ENCODE measurements at places on chromosomes 7 and 10.

DNA sequence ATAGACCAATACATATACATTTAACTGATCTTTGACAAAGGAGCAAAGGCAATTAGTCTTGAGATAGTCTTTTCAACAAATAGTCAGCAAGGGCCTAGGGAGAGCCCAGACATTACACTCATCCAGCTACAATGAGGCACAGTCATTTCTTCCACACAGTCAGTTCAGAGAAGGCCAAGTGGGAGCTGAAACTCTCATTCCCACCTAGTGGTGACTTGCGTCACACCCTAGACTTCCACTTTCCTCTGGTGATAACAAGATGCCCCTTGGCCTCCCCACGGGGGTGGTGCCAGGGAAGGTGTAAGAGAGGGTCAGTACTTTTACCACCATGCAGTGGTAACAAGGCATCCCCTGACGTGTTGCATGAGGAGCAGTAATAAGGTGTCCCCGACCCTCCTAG lies 8.0 kb downstream of the FRMPD2 start:
- DNase-seq = no peak

DNA sequence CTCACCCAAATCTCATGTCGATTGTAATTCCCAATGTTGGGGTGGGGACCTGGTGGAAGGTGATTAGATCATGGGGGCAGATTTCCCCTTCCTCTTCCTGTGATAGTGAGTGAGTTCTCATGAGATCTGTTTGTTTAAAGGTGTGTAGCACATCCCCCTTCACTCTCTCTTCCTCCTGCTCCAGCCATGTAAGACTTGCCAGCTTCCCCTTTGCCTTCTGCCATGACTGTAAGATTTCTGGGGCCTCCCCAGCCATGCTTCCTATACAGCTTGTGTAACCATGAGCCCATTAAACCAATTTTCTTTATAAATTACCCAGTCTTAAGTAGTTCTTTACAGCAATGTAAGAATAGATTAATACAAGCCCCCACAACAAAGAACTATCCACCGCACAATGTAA lies 109.9 kb upstream of the JAZF1 start:
- no peak for DNase-seq

- DNase-seq = no peak
Measured at GRCh38 chr7:117211614-117212013, 111.2 kb downstream of the WNT2 start.

- DNase-seq = no peak
Measured at GRCh38 chr10:86191686-86192085, 174.9 kb downstream of the GRID1 start.

DNA sequence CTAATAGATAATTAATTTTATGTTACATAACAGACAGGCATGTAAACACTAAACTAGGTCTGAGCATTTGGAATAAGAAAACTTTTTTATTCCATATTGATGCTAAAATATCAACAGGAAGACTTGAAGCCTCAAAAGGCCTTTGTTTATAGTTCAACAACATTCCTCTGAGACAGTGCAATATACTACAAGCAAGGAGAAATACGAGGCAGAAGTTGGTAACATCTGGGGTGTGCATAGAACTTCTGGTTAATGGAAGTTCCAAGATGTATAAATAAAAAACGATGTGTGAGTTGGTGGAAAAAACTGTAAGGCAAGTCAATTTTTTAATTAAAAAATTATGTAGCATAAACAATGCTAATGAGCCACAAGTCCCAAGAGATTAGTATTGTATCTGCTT lies 139.6 kb downstream of the SKAP2 start:
- no peak for DNase-seq

- no peak for DNase-seq
Measured at GRCh38 chr10:132520177-132520811, 17.3 kb upstream of the INPP5A start.

GRCh38 chr10:122113161-122113944 lies 124.4 kb downstream of the TACC2 start:
- no peak for DNase-seq

DNA sequence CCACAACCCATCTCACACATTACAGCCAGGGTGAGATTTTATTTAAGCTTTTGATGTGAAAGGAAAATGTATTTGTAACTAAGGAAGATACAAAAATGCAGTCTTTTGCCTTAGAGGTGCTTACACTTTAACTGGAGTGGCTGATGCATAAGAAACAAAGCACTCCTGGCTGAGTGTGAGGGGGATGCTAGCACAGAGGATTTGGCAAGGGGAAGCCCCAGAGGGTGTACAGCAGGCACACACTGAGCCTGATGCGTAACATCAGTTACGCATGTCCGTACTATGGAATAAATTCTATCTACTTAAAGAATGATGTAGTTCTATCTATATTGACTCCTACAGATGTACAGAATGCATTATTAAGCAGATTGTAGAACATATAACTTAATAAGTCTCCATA lies 17.8 kb downstream of the GIMAP8 start:
- no peak for DNase-seq

- no peak for DNase-seq
Measured at GRCh38 chr10:24237801-24238395, 29.0 kb downstream of the KIAA1217 start.

DNA sequence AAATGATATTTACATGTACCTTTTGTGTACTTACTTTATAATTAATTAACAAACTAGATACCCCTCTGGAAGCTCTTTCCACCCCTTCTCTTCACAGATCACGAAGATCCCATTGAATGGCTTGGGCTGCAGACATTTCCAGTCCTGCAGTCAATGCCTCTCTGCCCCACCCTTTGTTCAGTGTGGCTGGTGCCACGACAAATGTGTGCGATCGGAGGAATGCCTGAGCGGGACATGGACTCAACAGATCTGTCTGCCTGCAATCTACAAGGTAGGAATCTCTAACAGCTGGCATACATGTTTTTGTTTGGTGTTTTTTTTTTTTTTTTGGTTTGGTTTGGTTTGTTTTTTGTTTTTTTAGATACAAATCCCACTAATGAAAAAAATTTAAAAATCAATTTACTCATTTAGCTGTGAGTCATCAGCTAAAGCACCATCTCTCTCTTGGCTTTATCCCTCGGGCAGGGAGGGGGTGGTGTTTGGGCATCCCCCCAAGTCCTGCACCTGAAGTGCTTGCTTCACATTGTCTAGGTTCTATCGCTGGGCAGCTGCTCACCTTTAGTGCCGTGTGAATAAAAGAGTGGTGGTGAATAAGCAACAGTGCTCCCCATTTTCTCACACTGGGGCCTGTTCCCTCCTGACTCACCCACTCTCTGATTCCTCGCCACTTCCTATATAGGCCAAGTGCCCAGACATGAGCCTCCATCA lies 68.9 kb downstream of the MET start:
- no peak for DNase-seq

GRCh38 chr7:114973147-114973546 lies 51.3 kb downstream of the MDFIC start:
- no peak for DNase-seq

DNA sequence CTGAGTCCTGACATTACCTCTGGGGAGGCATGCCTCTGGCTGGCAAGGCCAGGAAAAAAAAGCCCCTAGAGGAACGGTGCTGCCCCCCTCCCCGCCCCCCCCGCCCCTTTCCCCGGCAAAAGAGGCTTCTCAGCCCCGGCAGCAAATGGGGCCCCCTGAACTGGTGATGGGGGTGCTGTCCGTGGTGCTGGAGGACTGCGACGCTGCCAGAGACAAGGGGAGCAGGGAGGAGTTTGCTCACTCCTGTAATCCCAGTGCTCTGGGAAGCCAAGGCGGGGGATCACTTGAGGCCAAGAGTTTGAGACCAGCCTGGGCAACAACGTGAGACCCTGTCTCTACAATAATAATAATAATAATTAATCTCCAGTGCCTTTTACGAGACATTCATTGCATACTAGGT lies 23.7 kb downstream of the SRRM3 start:
- DNase-seq = no peak

DNA sequence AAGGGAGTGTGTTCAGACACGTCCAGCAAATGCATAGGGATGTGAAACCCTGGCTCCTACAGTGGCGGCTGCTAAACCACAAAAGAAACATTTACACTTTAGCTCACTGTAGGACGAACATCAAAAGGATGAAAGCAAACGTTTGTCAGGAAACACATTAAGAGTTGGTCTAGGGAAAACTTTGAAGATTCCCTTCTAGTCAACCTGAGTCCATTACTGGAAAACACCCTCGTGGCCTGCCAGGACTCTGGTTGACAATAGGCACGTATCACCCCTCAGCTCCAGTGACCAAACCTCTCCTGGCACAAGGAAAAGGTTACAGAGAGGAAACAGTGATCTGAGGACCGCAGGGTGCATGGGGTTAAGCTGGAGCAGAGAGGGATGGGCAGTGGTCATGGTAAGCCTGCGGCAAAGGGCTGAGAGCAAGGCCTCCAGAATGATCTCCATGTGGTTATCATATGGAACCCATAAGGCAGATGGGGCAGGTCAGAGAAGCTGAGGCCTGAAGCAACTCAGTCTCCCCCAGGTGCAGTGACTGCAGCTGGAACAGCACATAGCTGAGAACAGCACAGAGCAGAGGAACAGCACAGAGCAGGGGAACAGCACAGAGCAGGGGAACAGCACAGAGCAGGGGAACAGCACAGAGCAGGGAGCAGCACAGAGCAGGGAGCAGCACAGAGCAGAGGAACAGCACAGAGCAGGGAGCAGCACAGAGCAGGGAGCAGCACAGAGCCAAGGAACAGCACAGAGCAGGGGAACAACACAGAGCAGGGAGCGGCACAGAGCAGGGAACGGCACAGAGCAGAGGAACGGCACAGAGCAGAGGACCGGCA lies 49.9 kb downstream of the CHST15 start:
- DNase-seq = no peak

DNA sequence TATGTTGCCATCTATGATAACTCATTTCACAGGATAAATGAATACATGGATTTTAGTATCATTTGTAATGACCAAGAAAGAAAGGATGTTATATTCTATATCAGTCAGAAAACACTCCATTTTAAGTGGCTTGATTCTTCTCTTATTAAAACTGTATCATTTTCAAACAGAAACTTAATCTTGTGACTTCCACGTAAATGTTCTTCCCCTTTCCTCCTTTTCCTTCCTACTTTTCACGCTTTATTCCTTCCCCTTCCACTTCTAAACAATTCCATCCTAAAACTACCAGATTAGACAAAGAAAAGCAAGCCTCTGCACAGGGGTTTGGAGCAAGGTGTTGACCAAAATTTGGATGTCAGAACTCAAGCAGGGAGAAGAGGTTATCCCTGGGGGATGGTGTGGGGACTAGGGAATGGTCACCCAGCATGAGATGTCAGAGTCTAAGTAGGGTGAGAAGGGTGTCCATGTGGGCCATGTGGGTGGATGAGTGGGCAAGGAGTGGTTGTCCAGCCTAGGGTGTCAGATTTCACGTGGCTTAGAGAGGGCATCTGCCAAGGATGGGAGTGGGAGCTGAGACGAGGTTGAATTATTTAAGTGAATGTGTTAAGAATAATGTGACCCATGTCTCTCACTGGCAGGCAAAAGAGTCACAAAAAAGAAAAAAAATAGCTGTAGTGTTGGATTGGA lies 5.0 kb upstream of the GSAP start:
- no peak for DNase-seq

- DNase-seq = no peak
Measured at GRCh38 chr10:52357971-52358370, 43.9 kb downstream of the DKK1 start.

- DNase-seq = no peak
Measured at GRCh38 chr10:21174715-21175495, 277.8 kb upstream of the NEBL start.

- DNase-seq = no peak
Measured at GRCh38 chr10:80612261-80612660, 74.6 kb downstream of the SH2D4B start.

GRCh38 chr7:44639671-44640321 lies 33.4 kb downstream of the OGDH start:
- DNase-seq = no peak

DNA sequence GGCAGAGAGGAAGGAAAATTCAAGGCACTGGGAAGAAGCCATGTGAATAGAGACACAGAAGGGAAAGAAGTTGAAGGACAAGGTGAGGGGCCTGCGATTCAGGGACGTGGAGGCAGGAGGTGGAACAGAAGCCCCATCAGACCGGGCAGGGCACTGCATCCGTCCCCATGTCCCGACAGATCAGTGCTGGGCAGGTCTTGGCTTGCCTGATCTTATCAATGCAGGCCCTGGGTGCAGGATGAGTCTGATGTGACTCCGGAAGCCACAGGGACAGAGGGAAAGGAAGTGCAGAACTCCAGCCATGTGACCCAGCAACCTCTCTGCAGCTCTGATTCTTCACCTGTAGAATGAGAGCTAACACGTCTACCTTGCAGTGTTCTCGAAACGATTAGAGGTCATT lies 136.2 kb upstream of the CTBP2 start:
- no peak for DNase-seq

GRCh38 chr10:73478636-73479035 lies 17.2 kb downstream of the PPP3CB start:
- DNase-seq = no peak

- DNase-seq = no peak
Measured at GRCh38 chr7:44242091-44242490, 41.3 kb downstream of the YKT6 start.

DNA sequence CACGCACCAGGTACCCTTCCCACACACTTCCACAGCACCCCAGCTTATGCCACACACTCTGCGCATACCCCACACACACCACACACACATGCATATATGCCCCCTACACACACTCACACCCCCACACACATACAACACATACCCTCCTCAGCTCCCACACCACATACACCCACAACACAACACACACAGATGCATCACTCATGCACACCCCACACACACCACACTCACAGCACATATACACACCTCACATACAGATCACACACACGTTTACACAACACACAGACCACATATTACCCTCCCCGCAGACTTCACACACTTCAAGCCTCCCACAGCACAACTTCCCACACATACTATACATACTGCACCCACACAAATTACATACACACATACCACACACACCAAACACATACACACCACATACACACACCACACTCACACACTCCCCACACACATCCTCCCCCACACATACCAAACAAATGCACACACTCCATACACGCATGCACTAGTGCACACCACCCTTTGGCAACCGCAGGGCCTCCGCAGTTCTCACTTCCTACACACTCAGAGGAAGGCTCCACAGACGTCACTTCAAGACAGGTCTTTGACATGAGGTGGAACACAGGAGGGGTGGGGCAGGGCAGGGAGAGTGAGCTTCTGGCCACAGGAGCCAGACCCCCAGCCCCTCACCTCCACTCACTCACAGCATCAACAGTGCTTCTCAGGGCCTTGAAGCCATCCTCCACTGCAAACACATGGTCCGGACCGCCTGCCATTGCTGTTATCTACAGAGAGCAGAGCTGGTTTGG lies 18.5 kb upstream of the ANTXRL start:
- DNase-seq = no peak

All from thoracic aorta (tissue), 2 donors.